OCI-LY7 (cell line): ENCODE measurements at places on chromosomes 6 and 20. TPM values are rescaled to one million over a fixed set of nuclear protein-coding genes. Genes with fewer than 3 reads are reported as not detected.

Gene ADAM33
- total RNA-seq: not detected in 2 replicates

Gene TRDN
- total RNA-seq: not detected in 2 replicates

Gene RPN2
- 130 and 138 TPM in 2 replicates for total RNA-seq

Gene DEF6
- total RNA-seq: 53.7 and 53.8 TPM in 2 replicates

Gene TRIM31
- not detected in 2 replicates for total RNA-seq

Gene PKIB
- total RNA-seq: 0.46 TPM in 1 of 2 replicates, not detected in the other
